Endothelial cell of umbilical vein (primary cell): ENCODE measurements at places on chromosomes 16 and 17. TPM values are rescaled to one million over a fixed set of nuclear protein-coding genes. Genes with fewer than 3 reads are reported as not detected.

PIRT gene
- polyA plus RNA-seq: not detected in 2 replicates

PRPSAP1 gene
- 106 and 123 TPM in 2 replicates for polyA plus RNA-seq

CCL13 gene
- polyA plus RNA-seq: not detected in 2 replicates

CES3 gene
- polyA plus RNA-seq: 0.10 and 0.13 TPM in 2 replicates

DNA sequence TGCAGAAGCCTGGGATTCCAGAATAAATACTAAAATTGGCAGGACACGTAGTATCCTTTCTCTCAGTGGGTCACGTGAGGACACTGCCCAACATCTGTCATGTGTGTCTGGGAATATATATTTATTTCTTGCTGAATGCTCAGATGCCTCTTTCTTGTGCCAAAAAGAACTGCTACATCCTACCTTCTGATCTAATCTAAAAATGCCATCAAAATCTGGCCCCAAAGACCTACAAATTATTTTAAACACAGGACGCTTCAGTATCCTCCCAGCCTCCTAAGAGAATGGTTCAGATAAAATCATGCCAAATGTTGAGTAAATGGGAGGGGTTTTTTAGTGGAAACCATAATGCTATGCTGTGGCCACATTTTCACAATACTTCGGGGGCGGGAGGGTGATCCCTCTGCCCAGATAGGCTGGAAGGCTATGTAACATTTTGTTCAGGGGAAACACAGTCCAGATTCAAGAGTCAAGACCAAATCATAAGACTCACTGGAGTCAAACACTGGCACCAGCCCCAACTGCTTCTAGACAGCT, 22.9 kb upstream of the CORO6 start:
- peak; percentile 46 for DNase-seq
- H3K4me3 ChIP-seq: no peak overlapping the region
- H3K4me1 ChIP-seq: peaks cover 40% of the 10 kb centered on the region
- H3K27me3 ChIP-seq: no peaks in the 10 kb centered on the region

DNA sequence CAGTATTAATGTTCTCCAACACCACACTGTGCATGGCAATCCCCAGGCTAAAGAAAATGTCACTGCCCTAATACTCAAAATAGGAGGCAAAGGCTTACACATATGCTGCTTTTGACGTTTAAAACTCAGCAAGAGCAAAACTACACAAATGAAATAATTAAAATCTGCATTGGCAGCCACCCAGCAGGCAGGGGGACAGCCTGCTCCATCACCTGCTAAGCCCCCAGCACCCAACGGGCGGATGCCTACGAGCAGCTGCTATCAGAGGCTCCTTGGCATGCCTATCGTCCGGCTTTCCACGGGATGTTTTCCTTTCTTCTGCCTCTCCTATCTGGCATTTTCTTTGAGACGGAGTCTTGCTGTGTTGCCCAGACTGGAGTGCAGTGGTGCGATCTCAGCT, 337.5 kb downstream of the SOX9 start:
- no peaks in the 10 kb centered on the region for H3K36me3 ChIP-seq
- H3K27me3 ChIP-seq: no peaks in the 10 kb centered on the region
- H3K4me3 ChIP-seq: no peak overlapping the region
- H3K27ac ChIP-seq: no peak overlapping the region
- H3K4me1 ChIP-seq: no peaks in the 10 kb centered on the region

DNA sequence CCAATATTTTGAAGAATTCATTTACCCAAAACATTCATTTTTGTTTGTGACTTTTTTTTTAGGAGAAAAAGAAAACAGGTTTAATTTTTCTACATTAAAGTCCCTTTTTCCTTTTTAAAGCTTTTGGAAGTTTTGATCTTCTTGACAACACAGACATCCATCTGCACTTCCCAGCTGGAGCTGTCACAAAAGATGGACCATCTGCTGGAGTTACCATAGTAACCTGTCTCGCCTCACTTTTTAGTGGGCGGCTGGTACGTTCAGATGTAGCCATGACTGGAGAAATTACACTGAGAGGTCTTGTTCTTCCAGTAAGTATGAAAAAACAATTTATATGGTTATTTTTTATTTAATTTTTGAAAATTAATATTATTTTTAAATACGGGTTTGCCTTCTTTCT, 37.2 kb downstream of the SIAH1 start:
- H3K4me1 ChIP-seq: no peaks in the 10 kb centered on the region
- H3K27ac ChIP-seq: no peak overlapping the region
- H3K36me3 ChIP-seq: peaks cover 8% of the 10 kb centered on the region
- DNase-seq: no peak

- no peaks in the 10 kb centered on the region for H3K36me3 ChIP-seq
- no peaks in the 10 kb centered on the region for H3K4me1 ChIP-seq
- no peak overlapping the region for H3K27ac ChIP-seq
These were observed 16.6 kb upstream of the MLYCD start for GRCh38 chr16:83882163-83882885.

DNA sequence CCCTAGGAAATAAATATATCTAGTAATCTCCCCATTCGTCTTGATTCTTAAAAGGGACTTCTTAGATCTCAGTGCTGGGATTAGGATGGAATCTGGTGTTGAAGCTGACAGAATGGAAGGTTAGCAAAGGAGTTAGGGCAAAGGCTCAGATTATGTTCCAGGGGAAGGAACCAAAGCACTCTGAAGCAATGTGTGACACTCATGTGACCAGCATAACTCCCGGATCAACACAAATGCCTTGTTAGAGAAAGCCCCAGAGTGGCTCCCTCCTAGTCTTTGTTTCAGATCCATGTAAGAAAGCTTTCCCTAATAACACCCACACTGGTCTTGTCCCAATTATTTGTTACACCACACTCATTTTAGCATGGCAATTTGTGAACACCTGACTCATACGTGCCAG, 62.6 kb upstream of the ERN1 start:
- no peak overlapping the region for H3K27ac ChIP-seq
- no peak for DNase-seq
- H3K27me3 ChIP-seq: no peaks in the 10 kb centered on the region
- no peak overlapping the region for H3K4me3 ChIP-seq
- peaks cover 2% of the 10 kb centered on the region for H3K36me3 ChIP-seq

GRCh38 chr17:69404399-69404798, 10.1 kb upstream of the MAP2K6 start:
- H3K36me3 ChIP-seq: no peaks in the 10 kb centered on the region
- H3K4me3 ChIP-seq: no peak overlapping the region
- H3K27me3 ChIP-seq: no peaks in the 10 kb centered on the region

DNA sequence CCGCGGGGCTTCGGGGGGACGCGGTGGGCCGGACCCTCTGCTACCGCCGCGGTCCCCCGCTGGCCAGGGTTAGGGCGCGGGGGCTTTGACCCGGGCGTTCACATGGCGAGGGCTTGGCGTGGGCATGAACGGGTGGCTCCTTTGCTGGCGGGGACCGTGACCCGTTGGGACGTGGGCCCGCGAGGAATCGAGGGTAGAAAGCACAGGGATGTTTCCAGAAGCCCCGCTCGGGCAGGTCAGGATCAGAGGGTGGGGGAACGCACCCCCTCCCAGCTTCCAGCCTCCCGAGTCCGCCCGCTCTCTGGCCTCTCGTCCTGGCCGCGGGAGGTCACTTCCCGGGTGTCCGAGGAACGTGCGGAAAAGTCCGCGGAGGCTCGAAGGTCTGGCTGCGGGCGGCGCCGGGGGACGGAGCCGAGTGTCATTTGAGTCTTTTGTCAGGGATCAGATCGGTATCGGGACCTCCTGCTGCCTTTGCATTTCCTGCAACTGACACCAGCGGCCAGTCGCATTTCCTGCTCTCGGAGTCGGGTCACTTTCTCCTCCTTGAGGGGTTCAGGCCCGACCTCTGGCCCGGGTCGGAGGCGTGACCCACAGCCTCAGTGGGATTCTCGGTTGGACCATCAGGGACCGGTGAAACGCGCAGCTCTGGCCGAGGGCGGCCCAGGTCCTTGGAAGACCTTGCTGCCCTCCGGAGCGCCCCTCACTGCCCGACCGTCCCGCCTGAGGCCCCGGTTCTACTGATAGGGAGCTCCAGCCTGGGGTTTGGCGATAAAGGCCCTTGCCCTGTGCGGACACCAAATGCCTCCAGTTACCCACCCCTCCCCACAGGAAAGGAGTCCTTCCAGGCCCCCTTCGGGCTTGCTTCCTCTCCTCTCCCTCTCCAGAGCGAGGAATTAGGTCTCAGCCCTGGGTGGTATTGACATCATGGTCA, 702 bp upstream of the WNT3 start:
- no peaks in the 10 kb centered on the region for H3K36me3 ChIP-seq
- H3K27ac ChIP-seq: no peak overlapping the region
- H3K4me1 ChIP-seq: no peaks in the 10 kb centered on the region
- H3K4me3 ChIP-seq: no peak overlapping the region
